ENCODE measurements at places on chromosomes 12 and 14.

GRCh38 chr12:100404769-100405407 is 48.0 kb downstream of the SLC17A8 start:
- no peak for DNase-seq

- no peak for DNase-seq
These were observed 7.4 kb upstream of the TUBA1B start for GRCh38 chr12:49138587-49138986.

GRCh38 chr14:36450550-36450949 is 69.5 kb downstream of the NKX2-1 start:
- no peak for DNase-seq

GRCh38 chr14:21023174-21023573 is 1.7 kb downstream of the NDRG2 start:
- no peak for DNase-seq

GRCh38 chr14:63909984-63910383 is 57.2 kb downstream of the SYNE2 start:
- no peak for DNase-seq

DNA sequence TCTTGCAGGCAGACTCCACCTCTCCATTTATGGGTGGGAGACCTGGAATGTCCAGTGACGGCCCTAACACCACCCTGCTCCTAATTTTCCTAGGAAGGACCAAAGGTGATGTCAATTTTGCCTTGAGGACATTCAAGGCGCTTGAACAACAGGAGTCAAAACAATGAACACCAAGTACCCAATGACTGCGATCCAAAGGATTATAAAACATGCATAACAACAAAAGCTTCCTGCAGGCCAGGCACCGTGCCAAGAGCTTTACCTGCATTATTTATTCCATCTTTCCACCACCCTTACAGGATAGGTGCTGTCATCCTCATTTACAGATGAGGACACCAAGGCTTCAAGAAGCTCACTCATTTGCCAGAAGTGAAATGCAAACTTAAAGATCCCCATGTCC is 15.2 kb upstream of the FOXN3 start:
- DNase-seq, result no peak
